ENCODE measurements at places on chromosomes 6 and 20.

DNA sequence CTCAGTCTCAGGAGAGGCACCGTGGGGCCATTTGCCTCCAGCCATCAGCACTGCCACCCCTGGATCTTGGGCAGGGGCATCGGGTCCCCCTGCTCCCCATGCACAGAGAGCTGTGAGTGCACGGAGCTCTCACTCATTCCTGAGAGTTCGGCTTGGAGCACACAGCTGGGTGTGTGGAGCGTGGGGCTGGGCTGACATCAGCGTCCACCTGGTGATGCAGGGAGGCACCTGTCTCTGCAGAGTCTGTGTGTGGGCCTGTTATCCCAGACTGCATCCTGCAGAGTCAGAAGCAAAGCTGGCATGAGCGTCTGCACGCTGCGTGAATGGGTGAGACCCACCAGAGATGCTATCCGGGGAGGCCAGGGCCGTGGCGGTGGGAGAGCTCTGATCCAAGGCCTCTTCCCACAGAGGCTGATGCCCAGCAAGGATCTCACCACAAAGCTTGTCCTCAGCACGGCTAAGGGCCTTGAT, 248.8 kb upstream of the AFDN start:
- no peak for DNase-seq

GRCh38 chr20:62926229-62927127, at the start of gene DIDO1:
TSS of gene DIDO1 (minus strand) at chr20:62926505.
- peak; percentile 89 for DNase-seq

GRCh38 chr20:48349656-48350055, 478.1 kb downstream of the PREX1 start:
- DNase-seq = no peak

DNA sequence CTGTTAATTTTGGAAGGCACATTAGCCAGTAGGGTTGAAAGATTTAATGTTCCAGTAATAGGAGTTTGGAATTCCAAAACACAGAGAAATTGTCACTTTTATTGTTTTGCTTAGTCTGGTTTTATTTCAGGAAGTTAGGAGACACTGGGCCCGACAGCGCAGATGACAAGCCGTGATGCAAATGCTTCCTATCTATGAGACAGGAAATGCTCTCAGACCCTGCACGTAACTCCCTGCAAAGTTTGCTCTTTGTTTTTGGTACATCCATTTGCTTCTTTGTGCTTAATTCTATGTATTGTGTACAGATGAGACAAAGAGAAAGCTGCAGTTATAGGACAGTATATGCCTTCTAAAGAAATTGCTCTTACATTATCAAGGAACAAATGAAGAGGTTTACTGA, 201.6 kb upstream of the SGK1 start:
- no peak for DNase-seq

DNA sequence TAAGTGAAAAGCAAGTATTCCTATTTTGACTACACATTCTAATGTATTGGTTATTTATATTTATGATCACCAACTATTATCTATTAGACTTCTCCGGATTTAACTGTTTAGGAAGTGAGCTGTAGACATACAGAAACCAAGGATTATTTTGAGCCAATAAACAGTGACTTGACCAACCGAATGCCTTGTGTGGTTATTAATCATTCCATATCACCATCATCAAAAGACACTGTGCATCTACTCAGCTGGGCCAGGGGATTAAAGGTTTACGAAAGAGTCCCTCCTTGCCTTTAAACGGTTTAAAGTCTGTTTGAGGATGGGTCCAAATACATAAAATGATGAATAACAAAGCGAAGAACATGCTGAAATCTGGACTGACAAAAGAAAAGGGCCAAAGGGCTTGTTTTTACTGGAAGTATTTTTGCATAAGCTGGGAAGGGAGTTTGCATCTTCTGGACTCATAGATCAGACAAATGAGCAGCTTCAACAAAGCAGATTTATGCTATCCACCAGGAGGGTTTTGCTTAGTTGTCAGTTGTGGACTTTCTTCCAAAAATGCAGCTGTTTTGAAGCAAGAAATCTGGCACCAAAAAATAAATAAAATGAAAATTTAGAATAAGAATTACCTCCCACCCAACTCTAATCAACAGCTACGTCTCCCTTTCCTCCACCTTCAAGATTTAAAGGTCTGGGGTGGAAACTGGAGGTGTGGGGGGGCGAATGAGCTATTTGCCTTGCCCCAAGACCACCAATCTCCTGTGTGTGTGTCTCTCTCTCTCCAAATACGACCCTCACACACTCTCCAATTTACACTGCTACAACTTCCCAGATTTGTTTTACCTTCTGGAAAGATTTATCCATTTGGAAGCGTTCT, 33.6 kb upstream of the ID4 start:
- DNase-seq = no peak
